ENCODE measurements at places on chromosomes 1 and 21.

DNA sequence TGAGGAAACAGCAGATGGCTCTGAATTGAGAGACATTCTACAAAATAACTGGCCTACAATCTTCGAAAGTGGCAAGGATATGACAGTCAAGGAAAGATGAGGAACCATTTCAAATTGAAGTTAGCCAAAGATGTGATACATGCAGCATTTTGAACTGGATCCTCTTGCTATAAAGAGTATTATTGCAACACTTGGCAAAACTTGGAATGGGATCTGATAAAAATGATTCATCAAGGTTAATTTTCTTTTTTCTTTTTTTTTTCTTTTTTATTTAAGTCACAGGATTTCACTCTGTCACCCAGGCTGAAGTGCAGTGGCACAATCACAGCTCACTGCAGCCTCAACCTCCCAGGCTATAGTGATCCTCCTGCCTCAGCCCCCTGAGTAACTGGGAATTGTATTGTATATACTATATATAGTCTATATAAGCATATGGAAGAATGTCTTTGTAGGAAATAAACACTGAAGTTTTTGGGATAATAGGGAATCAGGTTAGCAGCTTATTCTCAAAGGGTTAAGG is 49.8 kb upstream of the GJA8 start:
- no peak for DNase-seq

DNA sequence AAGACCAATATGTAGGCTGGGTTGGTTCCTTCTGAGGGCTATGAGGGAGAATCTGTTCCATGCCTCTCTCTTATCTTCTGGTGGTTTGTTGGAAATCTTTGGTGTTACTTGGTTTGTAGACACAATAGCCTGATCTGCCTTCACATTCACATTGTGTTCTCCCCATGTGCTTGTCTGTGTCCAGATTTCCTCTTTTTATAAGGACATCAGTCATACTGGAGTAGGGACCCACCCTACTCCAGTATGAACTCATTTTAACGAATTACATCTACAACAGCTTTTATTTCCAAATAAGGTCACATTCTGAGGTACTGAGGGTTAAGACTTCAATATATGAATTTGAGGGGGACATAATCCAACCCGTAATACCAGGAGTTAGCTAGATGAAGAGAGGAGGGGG is 75.9 kb downstream of the DISP1 start:
- DNase-seq, result no peak

DNA sequence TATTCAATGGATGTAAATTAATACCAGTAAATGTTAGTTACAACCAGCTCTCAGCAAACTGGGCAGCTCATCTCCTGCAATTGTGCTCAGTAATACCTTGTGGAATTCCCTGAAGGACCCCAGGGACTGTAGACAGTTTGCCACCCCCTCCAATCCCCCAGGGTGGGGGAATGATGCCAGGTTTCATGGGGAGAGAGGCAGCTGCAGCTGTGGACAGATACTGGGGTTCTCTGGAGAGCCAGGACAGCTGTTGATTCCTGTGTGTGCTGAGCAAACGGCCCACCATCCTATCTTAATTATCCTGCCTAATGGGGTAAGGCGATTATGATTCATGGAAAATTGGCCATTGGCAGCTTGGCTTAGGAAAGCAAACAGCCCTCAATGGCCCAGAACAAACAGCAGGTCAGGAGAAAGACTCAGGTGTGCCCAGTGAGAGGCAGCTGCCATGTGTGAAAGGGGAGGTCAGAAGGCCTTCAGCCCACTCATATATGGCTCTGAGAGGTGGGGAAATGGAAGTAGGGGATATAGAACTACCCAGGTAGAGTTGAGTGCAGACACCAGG is 148.9 kb upstream of the CTTNBP2NL start:
- DNase-seq, result no peak

DNA sequence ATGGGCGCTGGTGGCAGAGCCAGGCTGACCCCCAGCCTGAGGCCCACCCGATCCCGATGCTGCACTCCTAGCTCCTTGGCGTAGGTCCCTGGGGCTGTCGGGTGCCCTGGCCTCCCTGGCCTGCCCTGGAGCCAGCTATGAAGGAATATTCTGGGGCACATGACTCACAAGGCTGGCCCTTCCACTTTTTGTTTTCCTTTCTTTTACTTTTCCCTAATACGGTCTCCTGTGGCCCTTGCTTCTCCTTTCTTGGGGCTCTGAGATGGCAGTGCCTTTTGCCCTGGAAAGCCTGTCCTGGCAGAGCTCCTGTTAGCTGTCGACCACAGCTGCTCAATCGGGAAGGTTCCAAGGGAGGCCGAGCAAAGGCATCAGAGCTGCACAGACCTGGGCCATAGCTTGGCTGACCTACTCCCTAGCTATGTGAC is 22.1 kb downstream of the ARHGEF10L start:
- DNase-seq, result no peak

GRCh38 chr1:20321573-20321972 is 30.9 kb downstream of the VWA5B1 start:
- no peak for DNase-seq

- no peak for DNase-seq
These were observed 12.1 kb upstream of the LRP8 start for GRCh38 chr1:53339736-53340635.

DNA sequence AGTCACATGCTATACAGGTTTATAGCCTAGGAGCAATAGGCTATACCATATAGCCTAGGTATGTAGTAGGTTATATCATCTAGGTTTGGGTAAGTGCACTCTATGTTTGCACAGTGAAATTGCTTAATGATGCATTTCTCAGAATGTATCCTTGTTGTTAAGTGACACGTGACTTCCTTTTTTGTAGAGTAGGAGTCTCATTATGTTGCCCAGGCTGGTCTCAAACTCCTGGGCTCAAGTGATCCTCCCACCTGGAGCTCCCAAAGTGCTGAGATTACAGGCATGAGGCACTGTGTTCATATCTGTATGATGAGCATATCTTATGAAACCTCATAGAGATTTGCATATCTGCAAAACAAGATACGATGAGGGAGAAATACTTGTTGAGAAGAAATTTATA is 13.8 kb upstream of the ABCB10 start:
- DNase-seq, result no peak

DNA sequence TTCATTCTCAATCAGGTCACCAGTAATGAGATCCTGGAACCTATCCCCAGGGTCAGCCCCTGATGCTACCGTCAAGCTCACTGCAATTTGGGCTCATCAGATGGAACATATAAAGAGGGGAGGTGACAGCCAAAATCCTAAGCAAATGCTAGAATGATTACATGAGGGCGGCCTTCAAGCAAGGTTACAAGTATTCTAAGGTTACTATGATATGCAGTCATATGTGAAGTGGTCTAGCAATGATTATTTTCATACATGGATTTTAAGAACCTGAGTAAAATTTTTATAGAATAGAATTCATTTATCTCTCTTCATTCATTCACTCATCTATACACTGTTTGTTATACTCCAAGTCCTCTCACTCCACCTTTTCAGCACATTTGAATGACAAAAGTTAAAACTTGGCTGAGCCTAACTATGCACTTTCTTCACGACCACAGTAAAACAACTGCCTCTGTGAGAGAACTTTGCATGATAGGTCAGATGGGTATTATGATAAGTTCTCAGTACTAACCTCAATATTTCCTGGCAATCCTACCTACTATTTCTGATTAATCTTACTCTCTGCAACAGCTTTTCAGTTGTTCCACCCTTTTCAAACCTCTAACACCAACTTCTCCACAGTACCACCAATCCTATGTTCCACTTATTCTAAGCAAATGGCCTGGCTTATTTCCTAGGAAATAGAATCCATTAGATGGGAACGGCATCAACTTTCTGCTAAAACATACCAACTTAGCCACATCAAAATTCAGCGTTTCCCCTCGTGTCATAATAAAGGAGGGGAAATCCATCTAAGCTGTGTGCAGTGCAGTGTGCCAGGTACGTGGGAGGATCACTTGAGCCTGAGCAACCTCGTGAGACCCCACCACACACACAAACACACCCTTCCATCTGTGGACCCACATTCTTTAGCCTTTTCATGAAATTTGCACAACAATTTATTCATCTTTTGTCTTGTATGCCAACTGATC is 32.0 kb downstream of the LHX9 start:
- peak; percentile 59 for DNase-seq

DNA sequence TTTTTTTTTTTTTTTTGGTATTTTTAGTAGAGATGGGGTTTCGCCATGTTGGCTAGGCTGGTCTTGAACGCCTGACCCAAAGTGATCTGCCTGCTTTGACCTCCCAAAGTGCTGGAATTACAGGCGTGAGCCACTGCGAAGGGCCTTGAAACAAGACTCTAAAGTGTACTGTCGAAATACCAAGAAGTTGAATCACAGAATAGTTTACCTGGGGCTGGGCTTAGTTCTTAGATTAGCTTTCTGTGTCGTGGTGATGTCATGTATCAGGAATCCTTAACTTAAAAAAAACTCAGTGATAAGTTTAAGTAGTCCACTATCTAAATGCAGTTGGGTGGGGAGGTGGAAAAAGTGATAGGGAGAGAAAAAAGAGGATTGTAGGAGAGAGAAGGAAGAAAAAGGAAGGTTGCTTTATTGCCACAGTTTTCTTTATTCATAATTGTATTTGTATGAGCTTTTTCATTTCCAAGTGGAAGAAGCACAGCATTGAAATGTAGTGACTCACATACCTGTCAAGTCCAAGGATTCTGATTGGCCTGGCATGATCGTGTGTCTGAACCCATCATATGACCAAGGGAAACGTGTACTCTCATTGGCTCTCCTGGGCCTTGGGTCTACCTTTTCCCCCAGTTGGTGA is 13.4 kb downstream of the ITSN1 start:
- DNase-seq, result no peak

- DNase-seq, result no peak
These were observed 64.3 kb upstream of the COL6A1 start for GRCh38 chr21:45917241-45917640.

DNA sequence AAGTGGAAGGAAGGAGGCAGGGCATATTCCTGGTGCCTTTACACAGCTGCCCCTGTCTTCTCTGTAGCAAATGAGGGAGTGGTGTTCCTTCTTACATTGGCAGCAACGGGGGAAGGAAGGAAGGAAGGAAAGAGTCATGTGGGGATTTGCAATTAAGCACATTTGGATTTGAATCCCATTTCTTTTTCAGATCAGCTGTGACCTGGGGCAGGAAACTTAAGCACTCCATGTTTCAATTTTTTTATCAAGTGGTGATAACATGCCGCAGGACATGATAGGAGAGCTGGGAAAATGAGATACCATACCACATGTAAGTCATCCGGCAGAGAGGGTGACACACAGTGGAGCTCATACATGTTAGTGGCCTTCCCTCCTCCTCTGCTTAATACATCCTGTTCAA is 186.8 kb downstream of the APP start:
- no peak for DNase-seq

DNA sequence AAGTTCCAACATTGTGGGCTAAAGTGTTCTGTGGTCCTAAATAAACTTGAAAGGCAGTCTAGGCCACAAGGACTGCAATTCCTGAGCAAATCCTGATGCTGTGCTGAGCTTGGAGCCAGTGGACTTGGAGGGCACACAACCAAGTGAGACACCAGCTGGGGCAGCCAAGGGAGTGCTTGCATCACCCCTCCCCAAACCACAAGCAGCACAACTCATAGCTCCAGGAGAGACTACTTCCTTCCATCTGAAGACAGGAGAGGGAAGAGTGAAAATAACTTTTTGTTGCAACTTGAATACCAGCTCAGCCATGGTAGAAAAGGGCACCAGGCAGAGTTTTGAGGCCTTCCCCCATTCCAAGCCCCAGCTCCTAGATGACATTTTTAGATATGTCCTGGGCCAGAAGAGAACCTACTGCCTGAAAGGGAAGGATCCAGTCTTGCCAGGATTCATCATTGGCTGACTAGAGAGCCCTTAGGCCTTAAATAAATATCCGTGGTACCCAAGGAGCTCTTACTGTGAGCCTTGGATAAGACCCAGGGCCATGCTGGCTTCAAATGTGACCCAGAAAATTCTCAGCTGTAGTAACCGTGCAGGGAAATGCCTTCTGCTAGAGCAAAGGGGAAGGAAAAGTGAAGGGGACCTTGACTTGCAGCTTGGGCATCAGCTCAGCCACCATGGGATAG is 35.4 kb upstream of the LRRC8B start:
- peak; percentile 71 for DNase-seq

GRCh38 chr1:166814611-166815010 is 24.7 kb upstream of the POGK start:
- DNase-seq, result no peak

DNA sequence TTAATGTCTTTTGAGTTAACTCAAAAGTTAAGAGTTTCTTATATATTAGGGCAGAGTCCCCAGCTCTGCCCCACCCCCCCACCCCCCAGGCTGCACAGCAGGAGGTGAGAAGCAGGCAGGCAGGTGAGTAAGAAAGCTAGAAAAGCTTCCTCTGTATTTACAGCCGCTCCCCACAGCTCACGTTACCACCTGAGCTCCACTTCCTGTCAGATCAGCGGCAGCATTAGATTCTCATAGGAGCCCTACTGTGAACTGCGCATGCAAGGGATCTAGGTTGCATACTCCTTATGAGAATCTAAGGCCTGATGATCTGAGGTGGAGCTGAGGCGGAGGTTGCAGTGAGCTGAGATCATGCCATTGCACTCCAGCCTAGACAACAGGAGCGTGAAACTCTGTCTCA is 81.9 kb downstream of the SIM2 start:
- no peak for DNase-seq

DNA sequence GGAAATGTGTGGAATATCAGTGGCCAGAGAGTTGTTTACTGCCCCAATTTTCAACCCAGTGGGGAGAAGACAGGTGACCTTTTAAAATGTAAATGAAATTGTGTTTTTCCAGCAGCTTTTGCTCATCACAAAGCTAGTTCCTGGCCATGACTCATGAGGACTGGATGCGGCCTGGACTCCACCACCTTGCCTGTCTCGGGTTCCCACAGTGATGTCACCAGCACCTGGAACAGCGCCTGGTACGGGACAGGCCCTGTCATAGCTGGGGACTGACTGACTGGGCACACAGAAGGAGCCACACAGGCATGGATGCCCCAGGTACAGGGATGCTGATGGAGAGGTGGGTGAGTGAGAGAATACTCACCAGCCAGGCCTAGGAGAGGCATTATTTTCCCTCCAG is 277.1 kb downstream of the AJAP1 start:
- no peak for DNase-seq

DNA sequence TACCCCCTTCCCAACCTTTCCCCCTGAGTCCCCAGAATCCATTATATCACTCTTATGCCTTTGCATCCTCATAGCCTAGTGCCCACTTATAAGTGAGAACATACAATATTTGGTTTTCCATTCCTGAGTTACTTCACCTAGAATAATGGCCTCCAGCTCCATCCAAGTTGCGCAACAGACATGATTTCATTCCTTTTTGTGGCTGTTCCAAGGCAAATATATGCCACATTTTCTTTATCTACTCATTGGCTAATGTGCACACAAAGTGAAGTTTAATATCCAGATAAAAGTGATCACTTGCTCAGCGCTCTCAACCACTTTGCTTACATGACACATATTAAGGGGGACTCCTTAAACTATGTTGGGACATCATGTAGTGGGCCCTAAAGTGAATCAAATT is 72.4 kb upstream of the TIAM1 start:
- no peak for DNase-seq

GRCh38 chr1:208228026-208228425 is 16.2 kb downstream of the PLXNA2 start:
- DNase-seq, result no peak

- no peak for DNase-seq
These were observed 76.1 kb upstream of the SIPA1L2 start for GRCh38 chr1:232705815-232706575.

GRCh38 chr21:35818597-35818996 is 241.7 kb downstream of the SETD4 start:
- no peak for DNase-seq

All from hematopoietic multipotent progenitor cell treated with erythropoietin and hydrocortisone succinate and interleukin-3 and kit ligand, for 4 days (in vitro differentiated cells).